Spinal cord (tissue), 10 donors: ENCODE measurements at places on chromosomes 7 and 10.

GRCh38 chr7:84237533-84238173 is 43.1 kb upstream of the SEMA3A start:
- no peak for DNase-seq
- H3K27ac ChIP-seq = no peak overlapping the region
- no peaks in the 10 kb centered on the region for H3K4me1 ChIP-seq
- no peak overlapping the region for H3K4me3 ChIP-seq
- no peaks in the 10 kb centered on the region for H3K36me3 ChIP-seq
- H3K27me3 ChIP-seq = no peaks in the 10 kb centered on the region

GRCh38 chr7:259751-260405 is 30.1 kb upstream of the FOXL3 start:
- no peak overlapping the region for H3K27ac ChIP-seq
- H3K27me3 ChIP-seq = no peaks in the 10 kb centered on the region
- no peak overlapping the region for H3K4me3 ChIP-seq
- no peak for DNase-seq
- no peaks in the 10 kb centered on the region for H3K4me1 ChIP-seq

DNA sequence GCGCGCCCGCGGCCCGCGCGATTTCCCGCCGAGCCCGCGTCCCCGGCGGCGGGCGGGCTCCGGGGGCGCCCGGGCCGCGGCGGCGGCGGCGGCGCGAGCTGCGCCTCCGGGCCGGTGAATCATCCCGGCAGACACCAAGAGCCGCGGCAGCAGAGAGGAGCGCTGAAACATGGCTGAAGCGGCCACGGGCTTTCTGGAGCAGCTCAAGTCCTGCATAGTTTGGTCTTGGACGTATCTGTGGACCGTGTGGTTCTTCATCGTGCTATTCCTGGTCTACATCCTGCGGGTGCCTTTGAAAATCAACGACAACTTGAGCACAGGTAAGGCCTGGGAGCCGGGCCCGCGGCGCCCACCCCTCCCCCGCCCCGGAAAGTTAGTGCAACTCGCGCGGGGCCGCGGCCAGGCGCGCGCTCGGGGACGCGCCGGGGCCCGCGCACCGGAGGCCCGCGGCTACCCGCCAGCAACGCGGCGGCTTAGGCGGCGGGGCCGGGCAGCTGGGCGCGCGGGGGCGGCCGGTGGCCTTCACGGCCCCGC is at the start of gene ST7:
ST7 (plus strand) TSS at position 130 of the 534 bp plus-strand sequence; CDS start at position 170, 40 bp downstream.
- no peaks in the 10 kb centered on the region for H3K36me3 ChIP-seq
- no peaks in the 10 kb centered on the region for H3K27me3 ChIP-seq
- H3K4me3 ChIP-seq = peak within 1 kb of the TSS; percentile 77
- peaks cover 10% of the 10 kb centered on the region for H3K4me1 ChIP-seq
- peak; percentile 63 for DNase-seq
- peak within 1 kb of the TSS; percentile 98 for H3K27ac ChIP-seq

GRCh38 chr7:15280078-15280733 is 281.6 kb downstream of the AGMO start:
- DNase-seq = no peak
- H3K27ac ChIP-seq = no peak overlapping the region
- H3K36me3 ChIP-seq = no peaks in the 10 kb centered on the region
- no peaks in the 10 kb centered on the region for H3K4me1 ChIP-seq
- no peaks in the 10 kb centered on the region for H3K27me3 ChIP-seq

GRCh38 chr7:149498811-149499210 is 1.2 kb upstream of the ZNF746 start:
- no peak overlapping the region for H3K27ac ChIP-seq
- no peak overlapping the region for H3K4me3 ChIP-seq
- H3K36me3 ChIP-seq = peaks cover 7% of the 10 kb centered on the region
- peaks cover 13% of the 10 kb centered on the region for H3K4me1 ChIP-seq
- no peak for DNase-seq

DNA sequence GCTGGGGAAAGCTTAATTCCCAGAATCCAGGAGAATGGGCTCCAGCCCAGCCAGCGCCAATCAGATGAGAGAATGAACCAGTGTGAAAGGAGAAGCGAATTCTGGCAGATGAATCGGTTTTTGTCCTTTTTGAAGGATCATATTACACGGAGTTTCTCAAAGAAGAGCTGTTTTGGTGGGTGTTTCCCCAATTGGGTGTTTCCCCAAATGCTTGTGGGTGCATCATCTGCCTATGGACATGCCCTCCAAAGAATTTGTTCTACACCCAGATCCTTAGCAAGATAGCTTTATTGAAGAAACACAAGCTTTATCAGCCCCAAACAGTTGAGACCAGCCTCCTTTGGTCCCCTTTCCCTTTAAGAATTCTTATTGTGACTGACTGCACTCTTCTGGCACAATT is 186.5 kb upstream of the GPR26 start:
- DNase-seq = no peak
- H3K27me3 ChIP-seq = no peaks in the 10 kb centered on the region
- no peak overlapping the region for H3K4me3 ChIP-seq
- H3K36me3 ChIP-seq = no peaks in the 10 kb centered on the region
- no peaks in the 10 kb centered on the region for H3K4me1 ChIP-seq

DNA sequence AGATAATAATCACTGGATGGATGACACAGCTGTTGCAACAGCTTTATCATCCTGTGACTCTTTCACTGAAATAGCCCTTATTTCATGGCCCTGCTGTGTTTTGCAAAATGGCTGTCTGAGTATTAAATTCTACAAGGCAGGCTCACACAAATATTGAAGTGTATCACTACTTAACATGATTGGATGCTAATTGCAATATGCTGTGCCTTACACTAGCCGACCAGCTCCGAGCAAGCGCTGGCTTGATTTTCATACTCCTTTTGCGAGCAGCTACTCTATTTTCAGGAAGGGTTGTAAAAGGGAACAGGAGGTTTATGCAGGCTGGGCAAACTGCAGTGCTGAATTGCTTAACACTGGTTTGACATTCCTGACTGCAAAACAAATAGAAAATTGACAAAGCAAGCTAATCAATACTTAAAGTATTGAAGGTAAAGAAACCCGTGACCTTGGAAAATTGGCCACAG is 121.6 kb downstream of the CACNB2 start:
- H3K4me1 ChIP-seq = no peaks in the 10 kb centered on the region
- H3K27ac ChIP-seq = peak overlapping the region; percentile 35
- no peaks in the 10 kb centered on the region for H3K36me3 ChIP-seq
- no peaks in the 10 kb centered on the region for H3K27me3 ChIP-seq
- H3K4me3 ChIP-seq = peak overlapping the region; percentile 17

DNA sequence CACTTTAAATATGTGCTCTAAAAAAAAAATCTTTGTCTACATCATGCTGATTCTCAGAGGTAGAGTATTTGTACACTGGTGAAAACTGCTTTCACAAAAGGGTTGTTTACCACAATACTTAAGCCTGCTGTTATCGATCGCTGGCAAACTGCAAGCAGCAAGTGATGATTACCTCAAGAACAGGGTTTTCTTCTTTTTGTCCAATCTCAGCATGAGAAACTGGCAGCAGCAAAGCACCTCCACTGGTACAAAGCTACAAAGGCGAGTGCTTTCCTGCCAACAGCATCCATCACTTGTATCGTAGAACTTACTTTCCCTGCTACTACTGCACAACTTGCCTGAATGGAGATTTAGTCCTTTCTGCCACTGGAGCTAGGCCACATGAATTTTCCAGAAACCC is 276.5 kb downstream of the DGKB start:
- no peak overlapping the region for H3K4me3 ChIP-seq
- H3K27me3 ChIP-seq = no peaks in the 10 kb centered on the region
- H3K4me1 ChIP-seq = no peaks in the 10 kb centered on the region
- H3K27ac ChIP-seq = peak overlapping the region; percentile 5

GRCh38 chr7:149281508-149282330 is 19.7 kb downstream of the ZNF783 start:
- H3K36me3 ChIP-seq = peaks cover 63% of the 10 kb centered on the region
- H3K4me3 ChIP-seq = no peak overlapping the region
- no peaks in the 10 kb centered on the region for H3K27me3 ChIP-seq
- H3K27ac ChIP-seq = no peak overlapping the region
- DNase-seq = no peak
- peaks cover 16% of the 10 kb centered on the region for H3K4me1 ChIP-seq

DNA sequence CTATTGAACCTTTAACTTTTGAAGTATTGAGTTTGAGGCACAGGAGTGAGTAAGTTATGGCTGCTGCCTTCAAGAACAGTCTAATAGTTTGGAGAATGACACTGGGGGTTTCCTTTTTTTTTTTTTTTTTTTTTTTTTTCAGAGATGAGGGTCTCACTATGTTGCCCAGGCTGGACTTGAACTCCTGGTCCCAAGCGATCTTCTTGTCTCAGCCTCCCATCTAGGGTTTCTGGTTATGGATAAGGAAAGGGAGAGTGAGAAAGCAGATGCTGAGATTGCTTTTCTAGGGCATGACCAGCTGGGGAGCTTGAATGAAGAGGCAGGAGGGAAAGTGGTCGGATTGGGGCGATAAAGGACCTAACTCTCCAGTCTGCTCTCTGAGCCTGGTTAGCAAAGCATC is 59.9 kb upstream of the BTRC start:
- DNase-seq = no peak
- no peak overlapping the region for H3K4me3 ChIP-seq
- no peak overlapping the region for H3K27ac ChIP-seq

DNA sequence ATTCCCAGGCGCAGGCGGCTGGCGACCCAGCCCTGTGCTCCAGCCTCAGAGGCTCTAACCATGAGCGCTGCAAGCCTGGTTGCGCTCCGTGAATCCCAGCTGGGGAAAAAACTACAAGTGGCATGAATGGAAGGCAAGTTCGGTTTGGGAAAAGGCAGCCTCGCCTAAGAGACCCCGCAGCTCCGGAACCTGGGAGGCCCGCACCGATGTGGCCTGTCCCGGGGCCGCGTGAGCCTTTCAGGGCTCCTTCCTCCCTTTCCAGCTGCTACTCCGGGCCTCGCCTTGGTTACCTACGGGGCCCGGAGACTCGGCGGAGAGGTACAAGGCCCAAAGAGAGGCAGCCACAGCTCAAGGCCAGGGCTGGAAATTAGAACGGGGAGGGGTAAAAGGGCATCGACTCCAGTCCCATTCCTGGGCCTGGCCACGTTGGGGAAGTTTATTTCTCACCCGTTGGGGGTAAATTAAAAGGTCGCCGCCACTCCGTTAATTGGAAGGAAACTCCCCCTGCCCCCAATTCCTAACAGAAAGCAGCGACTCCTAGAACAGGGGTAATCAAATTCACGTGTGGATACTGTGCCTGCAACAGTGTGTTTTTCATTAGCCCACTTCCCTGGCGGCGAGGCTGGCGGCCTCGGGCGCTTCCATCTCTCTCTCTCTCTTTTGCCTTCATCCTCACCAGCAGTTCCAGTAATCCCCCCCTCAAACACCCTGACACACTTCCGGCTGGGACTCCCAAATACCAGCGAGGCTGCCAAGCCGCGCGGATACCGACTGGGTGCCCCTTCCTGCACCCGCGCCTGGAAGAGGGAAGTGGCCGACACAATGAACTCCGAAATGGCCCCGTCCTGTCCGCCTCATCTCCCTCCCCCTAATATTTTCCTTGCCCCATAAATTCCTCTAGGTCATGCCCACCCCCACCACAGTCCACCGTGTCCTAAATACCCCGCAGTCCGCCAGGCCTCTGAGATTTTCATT is 1.5 kb upstream of the HOXA9 start:
- H3K36me3 ChIP-seq = peaks cover 34% of the 10 kb centered on the region
- peaks cover 66% of the 10 kb centered on the region for H3K27me3 ChIP-seq
- peaks cover 64% of the 10 kb centered on the region for H3K4me1 ChIP-seq
